ENCODE measurements at places on chromosomes 16 and 17.
A peak's percentile ranks its signal among the peaks of the same experiment; 100 is the strongest.

DNA sequence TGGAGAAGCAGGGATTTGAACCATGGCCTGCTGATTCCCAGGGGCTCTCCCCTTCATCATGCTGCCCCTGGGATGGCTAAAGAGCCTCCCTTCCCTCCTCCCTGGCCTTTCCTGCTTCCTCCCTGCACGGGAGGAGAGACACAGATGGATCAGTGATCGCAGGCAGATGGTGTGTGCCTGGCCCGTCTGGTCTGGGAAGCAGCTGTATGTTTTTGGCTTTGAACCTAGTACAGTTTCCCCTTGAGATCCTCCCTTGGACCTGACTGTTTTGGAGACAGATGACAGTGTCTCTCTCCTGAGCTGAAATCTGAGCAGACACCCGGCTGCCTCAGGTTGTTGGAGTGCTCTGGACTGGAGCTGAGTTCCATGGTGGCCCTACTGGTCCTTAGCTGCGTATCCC is 29.0 kb upstream of the ATP2C2 start:
- DNase-seq: peak; percentile 4

- DNase-seq: no peak
These were observed 244.2 kb upstream of the CDH11 start for GRCh38 chr16:65365732-65366715.

GRCh38 chr17:9484789-9485188 is 90.8 kb downstream of the STX8 start:
- no peak for DNase-seq

DNA sequence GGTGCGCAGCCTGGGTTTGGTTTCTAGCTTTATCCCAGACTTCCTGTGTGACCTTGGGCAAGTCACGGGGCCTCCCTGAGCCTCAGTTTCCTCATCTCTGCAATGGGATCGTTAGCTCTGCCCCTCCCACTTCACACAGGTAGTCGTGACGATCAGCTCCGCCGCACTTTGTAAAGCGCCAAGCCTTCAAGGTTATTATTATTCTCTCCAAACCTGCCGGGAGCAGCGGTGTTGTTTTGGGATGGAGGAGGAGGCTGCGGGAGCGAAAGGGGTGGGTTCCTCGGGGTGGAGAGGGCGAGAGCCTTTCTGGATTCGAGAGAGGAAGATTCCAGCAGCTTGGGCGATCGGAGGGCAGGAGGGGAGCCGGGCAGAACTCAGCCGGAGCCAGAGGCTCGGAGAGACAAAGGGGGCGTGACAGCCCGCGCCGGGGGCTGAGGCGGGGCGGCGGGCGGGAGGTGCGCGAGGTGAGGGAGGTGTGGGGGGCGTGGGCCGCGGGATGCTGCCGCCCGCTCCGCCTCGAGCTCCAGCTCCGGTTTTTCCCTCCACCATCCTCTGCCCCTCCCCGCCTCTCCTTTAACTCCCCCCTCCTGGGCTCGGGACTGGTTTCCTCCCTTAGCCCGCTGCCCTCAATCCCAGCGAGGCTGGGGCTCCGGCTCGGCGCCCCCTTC is at the start of gene EFNB3:
TSS of gene EFNB3 (plus strand) at position 602 of the 668 bp plus-strand sequence. CDS start 397 bp downstream, outside the sequence.
- no peak for DNase-seq

DNA sequence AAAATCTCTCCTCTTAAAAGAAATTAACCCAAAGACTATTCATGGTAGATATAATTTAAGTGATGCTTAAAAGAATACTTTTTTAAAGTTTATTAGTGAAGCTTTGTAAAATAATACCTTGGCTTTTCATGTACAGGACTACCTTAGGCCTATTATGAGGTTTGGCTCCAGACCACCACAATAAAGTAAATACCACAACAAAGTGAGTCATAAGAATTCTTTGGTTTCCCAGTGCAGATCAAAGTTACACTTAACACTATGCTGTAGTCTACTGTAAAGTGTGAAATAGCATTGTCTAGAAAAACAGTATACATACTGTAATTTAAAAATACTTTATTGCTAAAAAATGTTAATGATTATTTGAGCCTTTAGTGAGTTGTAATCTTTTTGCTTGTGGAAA is 31.7 kb downstream of the CLTC start:
- no peak for DNase-seq

DNA sequence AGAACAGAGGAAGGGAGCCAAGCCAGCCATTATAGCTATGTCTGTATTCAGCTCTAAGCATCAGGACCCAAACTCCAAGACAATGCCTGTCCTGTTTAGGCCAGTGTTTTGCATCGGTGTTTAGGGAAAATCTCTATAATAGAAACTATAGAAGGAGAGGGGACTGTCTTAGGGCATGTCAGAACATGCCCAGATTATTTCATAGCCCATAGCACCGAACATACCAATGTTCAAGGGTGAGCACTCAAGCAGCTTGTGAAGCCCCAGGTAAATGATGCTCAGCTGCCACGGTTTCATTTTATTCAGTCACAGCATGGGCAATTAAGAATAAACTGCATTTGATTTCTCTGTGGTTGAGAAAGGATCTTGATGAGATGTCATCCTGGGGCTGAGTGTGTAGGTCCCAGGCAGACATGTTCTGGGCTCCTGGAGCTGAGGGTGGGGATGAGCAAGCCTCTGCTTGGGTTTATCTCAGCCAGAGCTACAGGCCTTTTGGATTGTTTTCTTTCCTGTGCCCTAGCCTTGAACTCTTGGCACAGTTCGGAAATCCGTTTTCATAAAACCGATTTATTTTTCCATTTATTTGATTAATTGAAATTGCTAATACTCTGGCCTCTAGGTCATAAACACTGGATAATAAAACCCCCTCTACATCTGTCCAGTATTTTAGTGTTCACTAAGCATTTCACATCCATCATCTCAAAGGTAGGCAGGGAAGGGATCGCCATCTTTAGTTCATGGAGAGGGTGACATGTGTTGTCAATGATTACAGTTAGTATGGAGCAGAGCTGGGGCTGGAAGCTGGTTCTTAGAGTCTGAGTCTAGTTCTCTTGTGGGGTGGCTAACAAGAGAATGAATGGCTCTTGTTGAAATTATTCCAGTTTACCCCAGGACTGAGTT is 290.7 kb upstream of the ASIC2 start:
- DNase-seq: no peak

DNA sequence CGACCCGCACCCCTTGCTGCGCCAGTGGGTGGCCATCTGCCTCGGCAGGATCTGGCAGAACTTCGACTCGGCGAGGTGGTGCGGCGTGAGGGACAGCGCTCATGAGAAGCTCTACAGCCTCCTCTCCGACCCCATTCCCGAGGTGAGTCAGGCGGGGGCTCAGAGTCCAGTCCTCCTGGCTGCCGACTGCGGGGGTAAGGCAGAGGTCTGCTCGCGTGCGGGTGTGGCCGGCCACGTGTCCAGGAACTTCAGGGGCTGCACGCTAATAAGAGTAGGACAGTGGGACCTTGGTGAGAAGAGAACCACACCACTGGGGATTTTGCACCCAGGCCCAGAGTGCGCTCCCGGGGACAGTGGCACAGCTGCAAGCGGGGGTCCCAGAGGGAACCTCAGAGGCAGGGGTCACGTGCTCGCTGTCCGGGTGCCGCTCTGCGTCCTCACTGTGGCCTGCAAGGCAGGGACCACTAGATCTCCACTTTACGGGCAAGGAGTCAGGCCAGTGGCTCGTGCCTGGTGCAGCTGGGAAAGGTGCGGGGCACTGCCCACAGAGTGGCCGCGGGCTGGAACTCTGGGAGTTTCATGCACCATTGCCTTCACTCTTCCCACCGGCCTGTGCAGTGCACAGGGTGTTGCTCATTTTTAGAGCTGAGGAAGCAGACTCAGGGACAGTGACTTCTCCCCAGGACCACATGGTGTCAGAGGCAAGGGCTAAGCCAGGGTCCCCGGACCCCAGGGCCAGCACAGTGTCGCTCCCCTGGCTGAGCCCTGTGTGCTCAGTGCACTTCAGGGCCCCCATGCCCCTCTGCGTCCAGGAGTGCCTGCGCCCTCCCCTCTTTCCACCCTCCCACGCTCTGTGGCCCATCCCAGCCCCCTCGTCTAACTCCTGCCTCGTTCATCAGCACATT is 107.6 kb upstream of the CHMP6 start:
- DNase-seq: no peak

- no peak for DNase-seq
These were observed 2.5 kb downstream of the MAF start for GRCh38 chr16:79598063-79598347.

DNA sequence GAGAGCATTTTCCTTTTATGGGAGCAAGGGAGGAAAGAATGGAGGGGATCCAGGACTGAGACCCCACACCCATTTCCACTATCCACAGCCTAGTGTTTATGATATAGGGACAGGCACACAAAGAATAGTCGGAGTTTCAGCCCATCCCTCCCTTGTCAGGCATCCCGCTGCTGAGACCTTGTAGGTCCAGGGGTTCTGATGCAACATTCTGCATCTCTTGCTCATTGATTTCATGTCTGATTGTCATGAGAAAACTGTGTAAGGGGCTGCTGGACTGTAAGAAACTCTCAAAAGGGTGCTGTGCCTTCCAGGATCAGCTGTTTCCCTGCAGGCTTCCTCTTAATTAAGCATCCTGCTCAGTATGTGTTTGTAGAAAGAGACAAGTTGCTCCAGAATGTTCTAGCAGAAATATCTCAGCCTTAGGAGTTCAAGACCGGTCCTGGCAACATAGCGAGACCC is 5.3 kb upstream of the POLR3E start:
- DNase-seq: no peak

- DNase-seq: no peak
These were observed 208.2 kb downstream of the ZNF423 start for GRCh38 chr16:49647673-49648072.

- DNase-seq: no peak
These were observed 24.0 kb downstream of the CREBBP start for GRCh38 chr16:3856367-3857141.

DNA sequence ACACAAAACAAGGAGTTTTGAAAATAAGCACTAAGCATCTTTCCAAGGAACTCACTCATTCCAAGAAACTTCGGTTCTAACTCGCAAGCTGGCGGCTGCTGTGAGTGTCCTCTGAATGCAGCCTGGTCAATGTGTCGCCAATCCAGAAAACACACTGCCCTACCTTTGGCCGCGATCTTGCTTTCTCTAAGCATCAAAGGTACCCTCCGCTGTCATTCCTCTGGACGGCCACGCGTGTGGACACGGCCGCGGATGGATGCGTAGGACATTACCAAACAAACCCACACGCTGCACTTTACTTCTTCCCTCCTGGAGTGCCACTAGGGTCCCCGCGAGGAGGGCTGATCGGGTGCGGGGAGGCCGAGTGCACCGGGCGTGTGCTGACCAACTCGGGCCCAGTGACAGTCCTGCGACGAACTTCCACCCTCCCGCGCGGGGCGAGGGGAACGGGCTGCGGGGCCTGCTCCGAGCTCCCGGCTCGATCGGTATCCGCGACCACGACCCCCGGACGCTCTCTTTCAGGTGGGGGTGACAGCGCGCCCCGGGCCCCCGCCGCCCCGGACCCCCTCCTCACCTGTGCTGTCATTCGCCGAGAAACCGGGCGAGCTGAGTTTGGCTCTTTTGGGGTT is 1.1 kb downstream of the CREBBP start:
- DNase-seq: no peak

DNA sequence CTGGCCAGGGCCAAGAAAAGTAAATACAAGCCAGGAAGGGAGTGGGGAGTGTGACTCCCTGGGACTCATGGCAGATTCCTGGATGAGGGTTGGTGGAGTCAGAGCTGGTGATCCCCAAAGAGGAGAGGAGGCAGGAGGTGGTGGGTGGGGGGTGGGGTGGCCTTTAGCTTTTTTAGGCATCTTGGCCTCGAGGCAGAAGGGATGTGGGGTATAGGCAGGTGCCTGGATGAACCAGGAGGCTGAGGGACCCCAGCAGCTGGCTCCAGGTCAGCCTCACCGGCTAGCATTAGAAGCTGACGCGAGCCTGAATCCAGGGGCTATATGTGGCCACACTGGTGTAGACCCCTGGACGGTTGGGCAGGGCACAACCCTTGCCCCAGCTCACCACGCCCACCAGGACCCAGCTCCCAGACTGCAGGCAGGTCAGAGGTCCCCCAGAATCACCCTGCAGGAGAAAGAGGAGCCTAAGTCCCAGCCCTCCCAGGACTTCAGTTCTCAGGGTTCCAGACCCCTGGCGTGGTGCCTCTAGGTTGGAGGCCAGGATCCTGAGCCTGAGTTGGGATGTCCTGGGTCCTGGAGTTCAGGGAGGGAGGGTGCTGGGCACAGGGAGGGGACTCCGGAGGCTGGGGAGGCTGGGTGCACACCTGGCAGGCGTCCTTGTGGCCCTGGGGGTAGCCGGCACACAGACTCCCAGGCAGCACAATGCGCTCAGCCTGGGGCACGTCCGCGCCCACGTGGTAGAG is 2.8 kb downstream of the PRSS33 start:
- DNase-seq: no peak

DNA sequence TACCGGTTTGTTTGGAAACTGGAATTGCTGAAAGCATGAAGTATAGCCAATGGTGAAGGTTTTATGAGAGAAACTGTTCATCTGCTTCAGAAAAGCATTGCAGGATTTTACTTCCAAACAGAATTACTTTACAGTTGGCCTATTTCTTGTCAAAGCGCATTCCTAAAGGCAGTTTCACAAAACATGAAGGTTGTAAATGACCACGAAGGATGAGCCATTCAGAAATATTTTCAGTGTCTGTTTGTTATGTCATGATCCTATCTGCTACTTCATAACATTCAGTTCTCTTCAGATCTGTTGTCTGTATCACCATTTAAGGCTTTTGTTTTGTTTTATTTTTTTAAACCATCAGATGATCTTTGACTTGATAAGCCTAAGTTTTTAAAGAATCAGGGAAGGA is 45.7 kb downstream of the AATF start:
- no peak for DNase-seq

DNA sequence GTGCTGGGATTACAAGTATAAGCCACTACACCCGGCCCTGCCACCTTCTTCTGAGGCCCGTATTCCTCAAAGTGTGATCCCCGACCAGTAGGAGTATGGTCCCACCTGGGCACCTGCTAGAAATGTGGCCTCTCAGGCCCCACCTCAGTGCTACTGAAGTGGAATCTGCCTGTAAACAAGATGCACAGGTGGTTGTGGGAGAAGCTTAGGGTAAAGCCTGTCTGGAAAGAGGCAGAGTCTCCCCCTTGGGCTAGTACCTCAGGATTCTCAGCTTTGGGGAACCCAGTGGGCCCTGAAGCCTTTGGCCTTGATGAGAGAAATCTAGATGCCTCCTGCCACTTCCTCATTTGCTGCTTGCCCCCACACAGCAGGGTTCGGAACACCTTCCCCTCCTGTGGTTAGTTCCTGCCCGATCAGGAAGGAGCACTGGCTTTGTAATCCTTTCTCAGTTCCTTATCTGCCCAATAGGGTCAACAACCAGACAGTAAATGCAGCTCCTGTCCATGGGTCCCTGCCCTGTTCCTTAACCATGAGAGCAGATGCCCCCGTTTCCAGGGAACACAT is 25.2 kb downstream of the TK2 start:
- DNase-seq: no peak

GRCh38 chr16:9860876-9861275 is 321.4 kb downstream of the GRIN2A start:
- no peak for DNase-seq

GRCh38 chr17:31309556-31309955 is 4.3 kb downstream of the EVI2B start:
- peak; percentile 6 for DNase-seq

Measured in hippocampal formation (tissue), 2 donors.